ENCODE measurements at places on chromosomes 2 and 18.

- DNase-seq = no peak
Observed at GRCh38 chr18:6543330-6543908, 128.7 kb upstream of the L3MBTL4 start.

- DNase-seq = no peak
Observed at GRCh38 chr2:187338679-187339121, 109.4 kb downstream of the CALCRL start.

- DNase-seq = no peak
Observed at GRCh38 chr18:12011199-12011956, 30.1 kb downstream of the IMPA2 start.

- DNase-seq = no peak
Observed at GRCh38 chr2:41618754-41619153, 429.1 kb upstream of the PKDCC start.

DNA sequence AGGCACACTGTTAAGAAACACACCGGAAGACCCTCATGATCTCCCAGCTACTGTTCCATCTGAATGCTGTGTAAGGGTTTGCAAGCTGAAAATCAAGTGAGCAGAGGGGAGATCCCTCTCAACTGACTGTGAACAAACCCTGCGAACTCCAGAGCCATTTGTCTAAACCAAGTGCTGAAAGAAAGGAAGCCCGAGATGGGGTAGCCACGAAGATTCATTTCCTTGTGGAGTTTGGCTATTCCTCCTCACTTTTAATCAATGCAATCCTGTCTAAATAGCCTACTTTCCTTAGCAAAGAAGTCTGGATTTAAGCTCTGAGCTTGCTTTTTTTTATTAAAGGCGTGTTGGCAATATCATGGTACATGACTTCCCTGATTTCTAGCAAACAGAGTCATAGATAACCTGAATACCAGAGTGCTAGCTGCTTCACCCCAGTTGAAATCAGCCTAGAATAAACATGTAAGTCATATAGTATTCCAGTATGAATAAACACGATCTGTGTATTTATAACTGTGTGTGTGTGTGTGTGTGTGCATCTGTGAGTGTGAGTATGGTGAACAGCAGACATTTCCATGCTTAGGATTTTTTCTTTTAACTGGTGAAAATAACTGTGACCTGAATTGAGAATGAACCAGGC, 365.2 kb downstream of the ZNF521 start:
- DNase-seq = no peak

DNA sequence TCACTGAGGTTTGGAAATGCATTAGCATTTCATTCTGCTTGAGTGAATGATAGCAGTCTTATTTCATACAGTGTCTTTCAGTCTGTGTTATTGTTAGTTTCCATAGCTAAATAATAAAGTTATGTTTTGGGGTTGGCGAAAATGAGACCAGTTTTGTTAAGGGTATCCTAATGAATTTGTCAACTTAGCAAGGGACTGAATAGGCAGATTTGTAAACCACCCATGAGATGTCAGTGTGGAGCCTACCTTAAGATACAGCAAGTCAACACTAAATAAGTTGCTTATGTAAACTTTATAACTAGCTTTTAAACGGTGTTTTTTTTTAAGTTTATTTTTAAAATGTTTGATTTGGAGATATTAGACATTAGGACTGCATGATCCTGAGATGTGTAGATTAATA, 11.9 kb downstream of the NAPG start:
- no peak for DNase-seq

- no peak for DNase-seq
Observed at GRCh38 chr2:239304533-239305221, 96.1 kb downstream of the HDAC4 start.

DNA sequence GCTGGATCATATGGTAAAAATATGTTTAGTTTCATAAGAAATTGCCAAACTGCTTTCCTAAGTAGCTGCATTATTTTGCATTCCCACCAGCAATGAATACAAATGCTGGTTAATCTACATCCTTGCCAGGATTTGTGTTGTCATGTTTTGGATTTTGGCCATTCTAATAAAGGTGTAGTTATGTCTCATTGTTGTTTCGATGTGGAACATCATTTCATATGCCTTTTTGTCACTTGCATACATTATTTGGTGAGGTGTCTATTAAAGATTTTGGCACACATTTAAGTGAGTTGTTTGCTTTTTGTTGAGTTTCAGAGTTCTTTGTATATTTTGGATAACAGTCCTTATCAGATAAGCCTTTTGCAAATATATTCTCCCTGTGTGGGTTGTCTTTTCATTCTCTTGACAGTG, 299.2 kb upstream of the TFPI start:
- no peak for DNase-seq

GRCh38 chr2:226813148-226813701, 13.6 kb upstream of the IRS1 start:
- no peak for DNase-seq

DNA sequence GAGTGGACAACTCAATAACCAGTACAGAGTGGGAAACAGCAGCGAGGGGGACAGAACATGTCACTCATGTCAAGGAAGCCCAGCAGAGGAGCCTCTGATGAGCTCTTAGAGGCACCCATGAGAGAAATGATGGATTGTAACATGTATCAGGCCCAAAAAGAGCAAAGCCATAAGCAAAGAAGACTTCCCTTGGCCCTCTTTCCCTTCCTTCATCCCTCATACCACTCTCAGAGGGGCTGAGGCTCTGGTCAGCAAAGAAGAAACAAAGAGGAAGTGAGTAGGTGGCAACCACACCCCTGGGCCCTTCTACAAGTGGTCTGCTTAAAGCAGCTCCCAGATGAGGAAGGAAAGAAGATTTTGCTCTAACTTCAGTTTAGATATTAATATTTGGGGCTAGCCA, 112.8 kb downstream of the CDC42EP3 start:
- no peak for DNase-seq

DNA sequence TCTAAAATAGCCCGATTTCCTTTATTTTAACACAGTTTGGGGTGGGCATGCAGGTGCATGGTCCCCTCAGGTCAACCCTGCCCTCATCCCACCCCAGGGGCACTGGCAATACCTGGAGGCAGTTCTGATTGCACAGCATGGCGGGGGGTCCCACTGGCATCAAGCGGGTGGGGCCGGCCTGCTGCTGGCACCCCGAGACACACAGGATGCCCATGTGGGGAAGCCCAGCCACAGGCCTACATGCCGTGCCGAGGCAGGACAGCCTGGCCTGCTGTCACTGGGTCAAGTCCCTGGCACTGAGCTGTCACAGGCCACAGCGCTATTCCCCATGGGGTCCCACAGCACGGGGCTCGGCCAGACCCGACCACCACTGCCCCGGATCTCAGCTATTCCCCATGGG, 11.9 kb upstream of the KCNG2 start:
- no peak for DNase-seq

DNA sequence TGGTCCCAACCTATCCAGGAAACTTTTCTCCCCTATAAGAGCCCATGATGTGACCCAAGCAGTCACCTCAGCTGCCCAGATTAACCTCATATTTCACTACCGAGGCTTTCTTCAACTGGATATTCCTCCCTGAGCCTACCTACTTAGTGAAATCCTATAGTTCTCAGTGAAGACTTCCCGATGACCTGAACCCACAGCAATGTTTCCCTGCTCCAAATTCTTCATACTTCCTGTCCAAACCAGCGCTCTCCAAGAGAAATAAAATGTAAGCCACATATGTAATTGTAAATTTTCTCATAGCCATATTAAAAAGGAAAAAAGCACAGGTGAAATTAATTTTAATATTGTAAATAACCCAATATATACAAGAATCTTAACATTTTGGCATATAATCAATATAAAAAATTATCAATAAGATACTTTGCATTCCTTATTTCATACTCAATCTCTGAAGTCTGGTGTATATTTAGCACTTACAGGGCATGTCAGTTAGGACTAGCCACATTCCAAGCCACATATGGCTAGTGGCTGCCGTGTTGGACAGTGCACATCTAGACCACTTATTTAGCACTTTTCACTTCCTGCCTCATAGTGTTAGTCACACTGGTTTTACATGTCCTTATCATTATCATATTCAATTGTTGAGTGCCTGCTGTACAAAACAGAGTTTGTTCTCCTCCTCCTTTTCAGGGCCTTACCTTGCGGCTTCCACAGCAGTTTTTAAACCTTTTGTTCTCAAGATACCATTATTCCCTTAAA, 1.9 kb upstream of the STAT4 start:
- no peak for DNase-seq

DNA sequence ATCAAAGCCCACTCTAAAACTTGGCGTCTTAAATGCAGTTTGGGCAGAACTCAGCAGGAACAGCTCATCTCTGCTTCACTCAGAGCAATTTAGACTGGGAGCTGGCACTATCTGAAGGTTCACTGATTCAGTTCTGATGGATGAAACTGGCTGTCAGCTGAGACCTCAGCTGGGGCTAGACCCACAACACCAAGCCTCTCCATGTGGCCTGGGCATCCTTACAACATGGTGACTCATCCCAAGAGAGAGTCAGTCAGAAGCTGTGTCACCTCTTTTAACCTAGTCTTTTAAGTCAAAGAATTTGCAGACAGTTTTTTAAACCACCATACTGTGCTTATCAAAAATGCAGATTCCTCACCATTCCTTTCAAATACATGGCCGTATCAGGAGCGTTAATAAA, 62.6 kb upstream of the ZNF397 start:
- DNase-seq = no peak

GRCh38 chr18:74066018-74066417, 81.6 kb downstream of the FBXO15 start:
- DNase-seq = no peak

DNA sequence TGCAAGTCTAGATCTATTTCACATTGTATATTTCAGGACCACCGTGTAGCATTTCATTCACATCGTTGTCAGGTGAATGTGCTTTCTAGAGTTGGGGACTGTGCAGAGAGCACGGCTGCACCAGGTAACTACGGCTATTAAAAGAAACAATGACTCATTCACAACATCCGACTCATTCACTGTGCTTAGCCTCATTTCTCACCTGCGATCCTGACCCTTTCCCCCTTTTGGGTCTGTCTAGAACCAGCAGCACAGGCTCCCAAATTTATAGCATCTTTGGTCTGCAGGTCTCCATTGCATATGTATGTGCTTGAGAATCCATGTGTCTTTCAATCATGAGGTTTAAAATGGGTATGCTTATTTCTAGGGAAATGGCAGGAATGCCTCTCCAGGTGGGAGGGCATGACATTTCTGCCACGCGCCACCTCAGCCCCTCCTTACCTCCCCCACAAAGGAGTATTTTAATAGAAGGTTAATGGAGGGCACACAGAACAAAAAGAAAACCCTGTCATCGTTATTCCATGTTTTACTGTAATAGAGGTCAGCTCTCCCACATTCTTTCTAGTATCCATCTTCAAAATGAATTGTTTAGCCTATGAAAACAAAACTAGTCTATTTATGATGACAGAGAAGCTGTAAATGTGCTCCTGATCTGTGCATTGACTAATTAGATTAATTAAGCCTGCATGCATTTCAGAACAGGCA, 246.7 kb upstream of the EPHA4 start:
- DNase-seq = no peak

GRCh38 chr18:9182852-9183399, 46.3 kb downstream of the ANKRD12 start:
- no peak for DNase-seq

- DNase-seq = no peak
Observed at GRCh38 chr2:96336873-96337272, 1.3 kb downstream of the NCAPH start.

DNA sequence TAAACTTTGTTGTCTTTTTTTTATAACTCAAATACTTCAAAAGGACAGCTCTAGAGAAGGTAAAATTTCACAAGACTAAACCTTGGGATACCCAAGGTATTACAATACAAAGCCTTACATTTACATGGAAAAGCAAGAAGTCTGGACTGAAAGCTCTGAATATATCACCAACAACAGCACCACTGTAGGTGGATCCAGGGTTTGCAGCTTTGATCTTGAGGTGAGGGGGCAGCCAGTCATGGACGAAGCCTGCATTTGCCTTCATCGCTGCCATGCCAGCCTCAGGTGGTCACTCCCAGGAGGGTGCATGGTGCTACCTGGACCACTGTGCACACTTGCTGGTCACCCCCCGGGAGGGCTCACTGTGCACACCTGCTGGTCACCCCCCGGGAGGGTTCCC, 36.6 kb downstream of the RBFA start:
- DNase-seq = no peak

GRCh38 chr2:152716805-152717227, 445 bp downstream of the PRPF40A start:
- no peak for DNase-seq

GRCh38 chr2:150280231-150280630, 207.2 kb downstream of the RND3 start:
- no peak for DNase-seq

DNA sequence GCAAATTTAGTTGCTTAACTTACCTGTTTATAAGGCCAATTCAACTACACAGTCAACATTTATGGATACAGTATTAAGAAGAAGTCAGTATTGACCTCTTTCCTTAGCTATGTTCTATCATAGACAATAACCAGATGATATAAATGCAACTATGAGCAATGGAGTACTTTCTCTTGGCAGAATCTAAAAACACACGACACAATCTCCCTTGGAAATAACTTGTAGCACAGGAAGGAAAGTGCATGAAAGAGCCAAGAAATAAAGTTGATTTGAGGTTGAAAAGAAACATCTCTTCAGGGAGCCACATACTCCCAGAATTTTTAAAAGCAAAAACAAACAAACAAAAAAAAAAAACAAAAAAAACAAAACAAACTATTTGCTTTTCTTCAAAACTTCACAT, 145.0 kb downstream of the EVA1A start:
- DNase-seq = no peak

- no peak for DNase-seq
Observed at GRCh38 chr18:48804856-48805610, 145.7 kb downstream of the SMAD7 start.

DNA sequence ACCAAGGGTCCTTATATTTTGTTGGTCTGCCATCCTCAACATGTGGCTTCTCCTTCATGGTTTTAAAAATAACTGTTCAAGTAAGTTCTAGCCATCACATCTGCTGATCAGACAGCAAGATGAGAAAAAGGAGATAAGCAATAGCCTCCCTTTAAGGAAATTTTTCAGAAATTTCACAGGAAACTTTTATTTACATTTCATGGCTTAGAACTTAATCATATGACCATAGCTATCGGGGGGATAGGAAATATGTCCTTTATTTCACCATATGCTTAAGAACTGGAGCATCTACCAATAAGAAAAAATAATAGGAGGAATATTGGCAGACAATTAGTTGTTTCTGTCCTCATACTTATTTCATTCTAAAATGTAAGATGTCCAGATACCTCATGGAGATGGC, 16.2 kb downstream of the ATF2 start:
- no peak for DNase-seq

GRCh38 chr18:74472312-74472711, 15.2 kb upstream of the DIPK1C start:
- DNase-seq = no peak

DNA sequence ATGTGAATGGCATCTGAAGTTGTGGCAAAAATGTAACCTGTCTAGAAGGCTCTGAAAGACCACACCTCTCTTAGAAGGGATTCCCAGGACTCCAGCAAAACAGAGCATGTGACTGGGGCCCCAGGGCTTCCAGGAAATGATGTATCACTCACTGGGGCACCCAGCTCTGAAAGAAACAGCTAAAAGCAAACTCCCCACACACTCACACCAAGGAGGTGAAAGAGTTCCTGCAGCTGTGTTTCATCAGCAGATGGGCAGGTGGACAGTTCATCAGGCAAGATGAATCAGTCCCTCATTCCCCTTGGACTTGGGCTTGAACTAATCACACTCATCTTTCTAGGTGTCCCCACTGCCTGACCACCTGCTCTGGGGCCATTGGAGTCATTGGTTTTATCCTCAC, 76.2 kb downstream of the CCBE1 start:
- DNase-seq = no peak

GRCh38 chr2:212943351-212943750, 208.1 kb downstream of the IKZF2 start:
- no peak for DNase-seq
